ENCODE measurements at places on chromosomes 3 and 15.

GRCh38 chr15:92655178-92655995 lies at the start of gene FAM174B:
Gene FAM174B, minus strand, starts transcription at chr15:92655775.
- no peak for DNase-seq

GRCh38 chr15:67100801-67101581 lies 35.6 kb downstream of the SMAD3 start:
- DNase-seq, result no peak

DNA sequence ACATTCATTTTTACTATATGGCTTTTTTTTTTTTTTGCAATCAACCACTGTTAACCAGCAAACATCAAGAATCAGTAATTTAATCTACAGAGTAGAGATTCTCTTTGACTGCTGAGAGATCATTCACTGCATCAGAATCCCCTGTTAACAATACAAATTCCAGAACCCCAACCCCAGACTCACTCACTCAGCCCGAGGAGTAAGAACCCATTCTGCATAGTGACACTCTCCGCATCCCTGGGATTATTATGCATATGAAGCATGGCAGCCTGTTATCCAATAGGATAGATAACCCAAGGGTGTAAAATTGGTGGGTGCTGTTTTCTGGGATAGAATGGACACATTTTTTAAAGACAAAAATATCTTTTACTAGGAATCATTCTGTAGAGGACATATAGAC lies 76.3 kb upstream of the CCDC39 start:
- no peak for DNase-seq

DNA sequence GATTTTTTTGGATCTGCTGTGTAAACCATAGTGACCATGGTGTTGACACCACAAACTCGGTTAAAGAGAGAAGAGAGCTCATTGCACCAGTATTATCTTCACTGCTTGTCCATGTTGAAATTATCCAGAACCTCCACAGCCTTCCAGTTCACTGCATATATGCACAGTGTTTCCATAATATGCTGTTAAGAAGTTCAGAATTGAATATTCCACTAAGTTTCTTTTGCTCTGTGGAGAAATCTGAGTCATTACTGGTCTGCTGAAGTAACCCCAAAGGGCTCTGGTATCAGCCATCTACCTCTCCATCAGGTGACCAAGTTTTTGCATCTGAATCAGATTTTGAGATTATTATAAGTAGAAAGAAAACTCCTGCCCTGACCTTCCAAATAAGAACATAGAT lies 143.5 kb downstream of the LRRC3B start:
- no peak for DNase-seq

GRCh38 chr3:149319750-149320149 lies 13.7 kb downstream of the TM4SF18 start:
- DNase-seq, result no peak

DNA sequence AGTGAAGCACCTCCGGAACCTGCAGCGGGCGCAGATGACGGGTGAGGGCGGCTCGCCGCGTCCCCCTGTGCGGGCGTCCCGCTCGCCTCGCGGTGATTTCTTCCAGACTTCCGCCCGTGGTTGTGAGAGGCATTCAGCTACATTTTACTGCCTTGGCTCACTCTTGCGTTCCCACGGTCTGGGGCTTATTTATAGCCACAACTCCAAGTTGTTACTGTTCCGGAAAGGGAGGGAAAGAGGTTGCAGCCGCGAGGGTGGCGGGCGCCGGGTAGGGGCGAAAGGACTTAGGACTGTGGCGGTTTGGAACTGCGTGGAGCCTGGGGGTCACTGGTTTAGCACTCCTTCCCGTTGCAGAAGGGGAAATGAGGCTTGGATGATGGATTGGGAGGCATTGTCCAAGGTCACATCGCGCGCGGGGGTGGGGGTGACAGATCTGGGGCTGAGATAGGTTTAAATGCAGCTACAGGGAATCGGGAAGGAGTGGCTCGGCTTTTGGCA lies 1.1 kb downstream of the HES1 start:
- peak; percentile 57 for DNase-seq

DNA sequence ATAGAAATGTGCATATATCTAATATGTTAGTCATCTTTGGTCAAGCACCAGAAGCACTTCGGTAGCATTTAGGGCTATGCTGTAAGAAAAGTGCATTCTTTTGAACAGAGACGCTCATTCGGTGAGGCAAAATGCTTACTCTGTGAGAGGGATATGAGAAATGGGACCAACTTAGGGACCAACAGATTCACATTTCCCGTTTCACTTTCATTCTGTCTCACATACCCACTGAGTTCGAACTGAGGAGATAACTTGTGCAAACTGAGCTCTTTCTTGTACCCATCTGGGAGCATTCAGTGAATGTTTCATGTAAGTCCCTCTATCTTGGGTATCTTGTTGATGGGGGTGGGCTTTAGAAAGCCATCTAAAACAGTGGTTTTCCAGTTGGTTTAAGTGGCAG lies 135.3 kb downstream of the FEZF2 start:
- DNase-seq, result no peak

- no peak for DNase-seq
These were observed 54.9 kb downstream of the ANP32A start for GRCh38 chr15:68765602-68766368.

DNA sequence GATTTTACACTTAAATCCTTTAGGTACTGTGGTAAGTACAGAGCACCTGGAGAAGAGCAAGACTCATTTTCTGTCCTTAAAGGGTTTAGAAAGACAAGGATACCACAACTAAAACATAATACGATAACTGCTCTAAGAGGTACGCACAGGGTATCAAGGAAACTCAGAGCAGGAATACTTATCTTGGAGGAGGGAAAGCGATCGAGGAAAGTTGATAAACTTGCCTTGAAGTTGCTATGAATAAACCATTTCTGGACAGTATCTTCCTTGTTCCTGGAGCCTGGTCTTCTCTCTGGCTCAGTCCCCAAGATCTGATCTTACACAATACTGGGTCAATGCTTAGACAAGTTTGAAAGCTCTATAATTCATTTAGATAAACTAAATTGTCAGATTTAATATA lies 17.6 kb upstream of the GATM start:
- DNase-seq, result no peak

DNA sequence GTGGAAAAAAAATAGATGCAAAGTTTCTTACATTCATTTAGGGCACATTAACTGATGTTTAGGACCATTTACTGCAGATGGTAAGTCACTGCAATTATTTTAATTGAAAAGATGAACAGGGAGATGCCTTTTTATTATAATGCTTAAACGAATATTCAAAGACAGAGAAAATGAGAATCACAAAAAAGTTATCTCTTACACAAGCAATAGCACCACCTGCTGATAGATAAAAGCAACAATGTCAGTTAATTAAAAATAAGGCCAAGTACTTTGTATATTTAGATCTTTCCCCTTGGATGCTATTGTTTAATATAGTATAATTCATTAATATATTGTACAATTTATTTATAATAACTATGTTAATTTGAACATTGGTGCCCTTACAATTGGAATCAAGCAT lies 55.9 kb downstream of the IFT80 start:
- DNase-seq, result no peak

DNA sequence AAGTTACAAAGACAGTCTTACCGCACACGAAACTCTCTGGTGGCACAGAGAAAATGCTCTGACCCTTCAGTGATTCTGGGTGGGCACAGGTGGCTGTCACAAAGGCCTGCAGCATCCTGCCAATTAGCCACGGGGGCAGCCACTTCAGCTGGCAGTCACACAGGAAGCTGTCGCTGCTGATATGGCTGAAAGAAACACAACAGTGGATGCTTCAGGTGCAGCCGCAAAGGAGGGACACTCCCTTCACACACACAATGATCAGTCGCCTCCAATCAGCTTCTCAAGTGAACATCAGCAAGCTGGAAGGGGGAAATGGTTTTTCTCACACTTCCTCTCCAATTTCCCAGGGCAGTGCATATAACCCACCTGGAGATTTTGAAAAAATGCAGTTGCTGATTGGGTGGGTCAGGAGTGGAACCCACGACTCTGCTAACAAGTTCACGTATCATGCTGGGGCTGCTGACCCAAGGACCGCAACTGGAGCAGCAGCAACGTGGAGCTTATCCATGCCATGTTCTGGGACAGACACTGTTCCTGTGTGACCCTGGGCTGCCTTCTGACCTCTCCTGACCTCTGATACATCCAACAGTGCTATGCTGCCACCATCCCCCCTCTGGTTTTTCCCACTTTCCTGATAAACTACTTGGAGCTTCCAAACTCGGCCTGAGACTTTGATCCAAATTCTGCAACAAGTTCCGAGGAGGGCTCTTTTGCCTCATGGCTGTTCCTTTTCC lies 106.6 kb downstream of the LRIG1 start:
- no peak for DNase-seq

DNA sequence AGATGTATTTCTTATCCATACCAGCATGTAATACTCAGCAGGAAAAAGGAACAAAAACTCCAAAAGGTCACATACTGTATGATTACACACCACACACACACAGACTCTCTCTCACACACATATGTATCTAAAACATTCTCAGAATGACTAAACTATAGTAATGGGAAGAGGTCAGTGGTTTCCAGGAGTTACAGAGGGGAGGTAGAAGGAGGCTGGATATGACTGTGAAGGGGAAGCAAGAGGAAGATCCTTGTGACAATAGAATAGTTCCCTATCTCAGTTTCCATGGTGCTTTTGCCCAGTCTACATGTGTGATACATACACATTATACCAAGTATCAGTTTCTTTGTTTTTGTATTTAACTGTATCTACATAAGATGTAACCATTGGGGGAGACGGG lies 190.1 kb downstream of the IL5RA start:
- DNase-seq, result no peak

GRCh38 chr3:13537244-13537908 lies 11.5 kb upstream of the FBLN2 start:
- no peak for DNase-seq

DNA sequence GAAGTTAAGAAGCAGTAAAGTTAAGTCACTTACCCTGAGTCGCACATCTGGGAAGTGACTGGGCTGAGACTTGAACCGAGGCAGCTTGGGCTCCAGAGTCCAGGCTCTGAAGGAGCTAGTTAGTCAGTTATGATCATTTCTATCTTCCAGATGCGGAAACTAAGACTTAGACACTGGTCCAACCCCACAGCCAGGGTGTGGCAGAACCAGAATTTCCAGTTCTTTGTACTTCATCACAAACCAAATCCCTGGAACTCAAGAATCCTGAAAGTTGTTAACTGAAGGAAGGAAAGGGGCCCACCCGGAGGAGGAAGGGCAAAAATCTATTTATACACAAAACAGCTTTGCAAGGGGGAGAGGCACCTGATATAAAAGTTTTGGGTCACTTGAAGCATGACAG lies 389.9 kb downstream of the SHQ1 start:
- DNase-seq, result no peak

DNA sequence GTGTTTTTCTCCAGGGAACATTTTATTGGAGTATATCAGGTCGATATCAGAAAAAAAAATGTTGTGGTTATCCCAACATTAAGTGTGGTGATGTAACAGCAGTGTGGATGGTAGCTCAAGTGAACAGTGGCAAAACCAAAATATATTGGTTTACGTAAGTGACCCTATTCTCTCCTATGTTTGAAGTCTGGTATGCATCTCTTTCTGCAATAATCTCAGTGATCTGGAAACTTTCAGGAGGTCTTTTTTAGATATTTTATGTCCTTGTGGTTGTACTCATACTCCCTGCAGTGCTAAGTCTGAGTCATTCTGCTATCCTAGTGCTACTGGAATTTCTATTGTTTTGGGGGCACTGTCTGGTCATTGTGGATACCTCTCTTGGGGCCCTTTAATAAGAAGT lies 137.9 kb downstream of the SNRPN start:
- no peak for DNase-seq

DNA sequence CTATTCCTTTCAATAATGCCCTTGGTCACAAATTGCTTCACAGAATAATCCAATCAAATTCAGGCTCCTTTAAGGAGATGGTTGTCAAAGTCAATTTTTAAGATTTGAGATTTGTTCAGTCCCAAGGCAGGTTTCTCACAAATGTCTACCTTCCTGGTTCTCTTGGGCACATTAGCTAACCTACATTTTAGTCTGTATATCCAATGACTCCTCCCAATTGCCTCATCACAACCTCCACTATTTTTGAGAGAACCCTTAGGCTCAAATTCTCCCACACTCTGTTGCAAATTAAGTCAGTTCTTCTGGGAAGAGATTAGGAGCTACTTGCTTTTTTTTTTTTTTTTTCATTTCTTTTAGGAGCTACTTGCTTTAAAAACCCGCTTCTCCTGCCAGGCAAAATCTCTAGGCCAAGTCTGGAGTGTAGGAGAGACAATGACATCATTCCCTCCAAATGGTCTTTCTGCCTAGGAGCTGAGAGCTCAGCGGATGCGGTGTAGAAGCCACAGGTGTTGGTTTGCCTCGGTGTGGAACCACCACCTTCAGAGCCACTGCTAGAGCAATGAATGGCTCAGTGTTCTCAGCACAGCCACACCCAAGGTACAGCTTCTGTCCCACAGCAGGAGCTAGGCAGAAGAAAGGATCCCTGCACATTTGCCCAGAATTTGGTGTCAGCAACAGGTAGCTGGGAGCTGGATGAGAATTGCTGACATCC lies 10.0 kb upstream of the INO80 start:
- DNase-seq, result no peak

- no peak for DNase-seq
These were observed 27.0 kb upstream of the PEX5L start for GRCh38 chr3:180063783-180064182.

GRCh38 chr15:28962851-28963710 lies 77.3 kb downstream of the APBA2 start:
- no peak for DNase-seq

DNA sequence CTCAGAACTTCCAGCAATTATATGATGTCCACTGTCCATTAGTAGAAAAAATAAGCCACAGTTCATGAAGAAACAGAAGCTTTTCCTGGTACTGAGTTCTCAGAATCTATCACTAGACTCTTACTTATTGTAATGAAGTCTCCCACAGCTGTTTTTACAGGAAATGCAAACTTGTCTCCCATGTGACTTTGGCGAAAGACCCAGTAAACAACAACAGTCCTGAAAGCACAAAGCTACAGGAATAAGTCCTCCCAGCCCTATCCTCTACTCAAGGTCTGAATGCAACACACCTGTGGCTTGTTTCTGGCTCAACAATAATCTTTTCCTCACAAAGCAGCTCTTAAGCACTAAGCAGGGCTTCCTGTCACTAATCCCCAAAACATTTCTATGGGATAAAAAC lies 55.9 kb downstream of the EOMES start:
- no peak for DNase-seq

DNA sequence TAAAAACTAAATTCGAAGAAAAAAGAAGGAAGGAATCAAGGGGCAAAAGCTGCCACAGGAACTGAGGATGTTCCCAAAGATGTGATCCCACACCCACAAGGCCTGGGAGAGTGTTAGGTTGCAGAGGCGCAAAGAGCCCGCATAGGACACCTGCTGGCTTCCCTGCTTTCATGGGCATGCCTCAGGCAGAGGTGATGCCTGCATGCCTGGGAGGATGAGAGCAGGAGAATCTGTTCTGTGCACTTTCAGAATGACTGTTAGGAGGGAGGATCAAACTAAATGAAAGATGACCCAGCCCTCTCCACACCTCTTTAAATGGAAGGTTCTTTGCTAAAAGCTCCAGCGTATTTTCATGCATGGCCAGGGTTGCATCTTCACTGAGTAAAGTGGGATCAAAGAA lies 162.4 kb downstream of the PLCL2 start:
- no peak for DNase-seq
